ENCODE measurements at places on chromosomes 4 and X. TPM values are rescaled to one million over a fixed set of nuclear protein-coding genes. Genes with fewer than 3 reads are reported as not detected.

G3BP2 gene
- 124 TPM for total RNA-seq

ALAS2 gene
- not detected for total RNA-seq

PWWP3B gene
- not detected for total RNA-seq

RPA4 gene
- total RNA-seq = 0.66 TPM

SPANXA2 gene
- not detected for total RNA-seq

GEMIN8 gene
- 9.2 TPM for total RNA-seq

NLRP2B gene
- total RNA-seq = not detected

KDR gene
- total RNA-seq = 0.47 TPM

DNA sequence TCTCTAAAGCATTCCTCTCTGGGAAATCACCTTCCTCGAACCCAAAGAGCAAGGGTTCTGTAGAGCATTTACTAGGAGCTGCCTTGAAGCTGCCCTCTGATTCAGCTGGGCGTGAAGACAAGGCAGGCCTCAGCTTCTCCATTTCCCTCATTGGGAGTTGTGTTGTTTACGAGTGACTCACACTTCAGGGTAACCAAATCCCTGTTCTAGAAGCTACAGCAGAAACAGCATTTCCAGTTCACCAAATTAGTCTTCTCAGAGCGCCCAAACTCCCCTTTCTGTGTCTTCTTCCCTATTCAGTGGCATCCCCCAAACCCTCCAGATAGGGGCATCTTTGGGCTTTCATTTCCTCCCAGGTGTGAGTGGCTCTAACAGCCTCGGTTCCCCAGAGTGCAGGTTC, 863 bp upstream of the XPNPEP2 start:
- H3K4me1 ChIP-seq = no peaks in the 10 kb centered on the region
- H3K36me3 ChIP-seq = no peaks in the 10 kb centered on the region
- no peak for DNase-seq
- no peak overlapping the region for H3K27ac ChIP-seq

DNA sequence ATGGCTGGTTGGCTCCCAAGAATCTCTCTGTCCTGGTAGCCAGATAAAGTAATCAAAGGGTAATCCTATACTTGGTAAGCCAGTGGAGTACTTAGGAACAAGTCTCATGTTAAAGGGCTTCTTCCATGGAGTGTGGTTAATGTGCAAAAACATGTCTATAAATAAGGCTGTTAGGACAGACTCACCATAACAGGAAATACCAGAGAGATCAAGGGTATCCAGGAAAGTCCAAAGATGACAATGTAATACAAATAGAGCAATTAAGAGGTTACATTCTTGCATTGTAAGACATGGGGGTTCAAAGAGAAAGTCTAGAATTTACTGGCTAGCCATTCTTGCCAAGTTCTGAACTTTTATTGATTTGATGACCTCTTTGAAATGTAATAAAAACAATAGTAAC, 61.9 kb upstream of the ZCCHC13 start:
- H3K4me3 ChIP-seq = no peak overlapping the region
- DNase-seq = no peak
- H3K4me1 ChIP-seq = no peaks in the 10 kb centered on the region
- H3K36me3 ChIP-seq = peaks cover 7% of the 10 kb centered on the region
- H3K27ac ChIP-seq = no peak overlapping the region

DNA sequence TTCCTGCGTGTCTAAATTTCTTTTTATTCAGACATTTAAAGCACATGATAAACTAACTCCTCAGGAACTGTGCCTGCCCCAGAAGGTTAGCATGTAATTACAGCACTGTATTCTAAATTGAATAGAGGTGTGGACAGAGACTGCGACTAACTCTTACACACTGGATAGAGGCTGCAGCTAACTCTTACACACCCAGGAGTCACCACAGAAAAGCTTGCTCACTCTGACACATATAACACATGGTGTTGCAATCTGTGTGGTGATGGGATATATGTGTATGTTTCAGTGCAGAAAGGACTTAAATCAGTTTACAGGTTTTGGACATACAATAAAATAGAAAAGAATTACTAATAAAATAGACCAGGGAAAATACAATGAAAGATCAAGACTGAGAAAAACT, 41.5 kb downstream of the SMAD1 start:
- no peak overlapping the region for H3K27ac ChIP-seq
- no peaks in the 10 kb centered on the region for H3K27me3 ChIP-seq
- H3K36me3 ChIP-seq = no peaks in the 10 kb centered on the region
- no peak overlapping the region for H3K4me3 ChIP-seq
- DNase-seq = no peak

GRCh38 chr4:581753-582361, 5.8 kb upstream of the TMEM271 start:
- no peak overlapping the region for H3K4me3 ChIP-seq
- peaks cover 7% of the 10 kb centered on the region for H3K4me1 ChIP-seq
- peaks cover 6% of the 10 kb centered on the region for H3K27me3 ChIP-seq

DNA sequence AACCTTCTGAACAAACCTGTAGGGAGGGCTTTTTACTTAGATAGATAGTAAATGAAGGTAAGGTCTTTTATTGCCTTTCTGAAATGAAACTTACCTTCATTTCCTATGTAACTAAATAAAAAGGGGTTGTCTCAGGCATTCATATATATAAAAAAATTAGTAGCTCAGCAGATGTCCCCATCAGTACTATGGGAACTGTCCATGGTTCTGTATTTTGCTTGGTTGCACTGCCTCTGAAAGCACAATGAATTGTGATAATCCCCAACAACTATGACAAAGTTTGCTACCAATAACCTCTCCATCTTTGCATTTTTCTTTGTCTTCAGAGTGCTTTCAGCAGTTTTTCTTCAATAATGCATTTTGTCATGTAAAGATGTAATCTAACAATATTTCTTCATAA, 222.4 kb downstream of the SLIT2 start:
- peak; percentile 24 for DNase-seq
- no peaks in the 10 kb centered on the region for H3K4me1 ChIP-seq
- no peaks in the 10 kb centered on the region for H3K27me3 ChIP-seq
- H3K27ac ChIP-seq = no peak overlapping the region

DNA sequence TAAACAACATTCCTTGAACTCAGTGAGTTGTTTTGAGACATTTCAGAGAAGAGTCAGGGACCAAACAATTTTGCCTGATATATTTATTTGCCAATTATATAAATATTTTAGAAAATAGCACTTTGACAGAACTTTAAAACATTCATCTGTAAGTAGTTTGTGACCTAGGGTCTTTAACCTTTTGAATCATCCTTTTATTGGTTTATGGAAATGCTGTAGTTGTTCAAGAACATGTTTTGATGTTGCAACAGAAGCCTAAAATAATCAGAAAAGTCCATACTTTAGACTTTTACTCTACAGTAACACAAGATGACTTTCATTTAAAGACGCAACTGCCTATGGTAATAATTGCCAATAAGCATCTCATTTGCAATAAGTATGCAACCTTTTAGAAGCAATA, 43.0 kb downstream of the CXCL1 start:
- H3K4me3 ChIP-seq = no peak overlapping the region
- no peaks in the 10 kb centered on the region for H3K4me1 ChIP-seq
- DNase-seq = no peak
- no peaks in the 10 kb centered on the region for H3K36me3 ChIP-seq
- no peak overlapping the region for H3K27ac ChIP-seq

DNA sequence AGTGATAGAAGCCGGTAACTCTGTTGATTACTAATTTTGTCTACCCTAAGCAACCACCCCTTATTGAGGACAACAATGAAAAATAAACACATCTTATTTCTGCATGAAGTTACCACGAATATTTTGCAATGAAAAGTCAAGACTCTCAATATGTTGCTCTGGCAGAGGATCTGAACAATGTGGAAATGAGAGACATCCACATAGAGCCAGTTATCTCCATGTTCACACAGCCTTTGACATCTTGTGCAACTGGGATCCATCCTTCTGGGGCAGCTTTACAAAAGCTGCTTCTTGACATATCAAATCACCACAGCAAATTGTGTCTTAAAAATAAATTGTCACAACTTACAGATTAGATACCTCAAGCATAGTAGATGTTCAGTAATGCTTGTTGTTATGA, 10.2 kb downstream of the EDNRA start:
- no peak for DNase-seq
- no peaks in the 10 kb centered on the region for H3K27me3 ChIP-seq
- H3K36me3 ChIP-seq = no peaks in the 10 kb centered on the region
- H3K4me3 ChIP-seq = no peak overlapping the region

DNA sequence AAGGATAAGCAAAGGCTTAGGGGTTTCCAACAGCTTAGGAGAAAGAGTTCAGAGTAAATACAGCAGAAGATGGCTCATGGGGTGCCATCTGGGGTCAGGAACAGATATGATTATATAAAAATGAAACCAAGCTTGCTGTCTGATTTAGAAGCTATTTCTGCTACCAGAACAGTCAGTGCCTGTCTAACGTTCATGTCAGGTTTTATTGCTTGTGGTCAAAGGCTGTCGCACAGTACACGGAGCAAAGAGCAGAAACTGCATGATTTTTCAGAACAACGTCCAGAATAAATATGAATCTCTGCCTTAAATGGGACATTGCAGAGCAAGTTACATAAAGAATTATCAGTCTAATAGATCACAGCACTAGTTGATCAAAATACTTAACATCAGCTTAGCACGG, 17.4 kb downstream of the CETN2 start:
- peaks cover 33% of the 10 kb centered on the region for H3K27me3 ChIP-seq
- no peaks in the 10 kb centered on the region for H3K36me3 ChIP-seq
- no peaks in the 10 kb centered on the region for H3K4me1 ChIP-seq
- H3K4me3 ChIP-seq = no peak overlapping the region
- H3K27ac ChIP-seq = no peak overlapping the region

- no peaks in the 10 kb centered on the region for H3K36me3 ChIP-seq
- H3K4me3 ChIP-seq = no peak overlapping the region
- H3K27ac ChIP-seq = no peak overlapping the region
- no peaks in the 10 kb centered on the region for H3K27me3 ChIP-seq
- no peak for DNase-seq
Measured at GRCh38 chr4:2096073-2096609, 37.0 kb downstream of the NAT8L start.

GRCh38 chr4:152359208-152360044, 176.5 kb downstream of the FBXW7 start:
- H3K36me3 ChIP-seq = no peaks in the 10 kb centered on the region
- no peaks in the 10 kb centered on the region for H3K4me1 ChIP-seq
- H3K27me3 ChIP-seq = no peaks in the 10 kb centered on the region
- H3K27ac ChIP-seq = no peak overlapping the region
- DNase-seq = no peak

- H3K27me3 ChIP-seq = no peaks in the 10 kb centered on the region
- DNase-seq = no peak
- no peak overlapping the region for H3K4me3 ChIP-seq
- no peak overlapping the region for H3K27ac ChIP-seq
Measured at GRCh38 chr4:146159384-146160058, 16.0 kb upstream of the LSM6 start.

- H3K4me1 ChIP-seq = peaks cover 19% of the 10 kb centered on the region
- DNase-seq = no peak
- no peak overlapping the region for H3K27ac ChIP-seq
- no peak overlapping the region for H3K4me3 ChIP-seq
- no peaks in the 10 kb centered on the region for H3K36me3 ChIP-seq
- H3K27me3 ChIP-seq = no peaks in the 10 kb centered on the region
Measured at GRCh38 chr4:150126201-150126863, 48.1 kb downstream of the DCLK2 start.

- no peak for DNase-seq
- no peaks in the 10 kb centered on the region for H3K27me3 ChIP-seq
- H3K4me1 ChIP-seq = no peaks in the 10 kb centered on the region
- H3K4me3 ChIP-seq = no peak overlapping the region
- H3K36me3 ChIP-seq = no peaks in the 10 kb centered on the region
Measured at GRCh38 chrX:154815274-154815818, 10.1 kb upstream of the MPP1 start.

GRCh38 chrX:134632355-134632754, 25.9 kb downstream of the PLAC1 start:
- no peaks in the 10 kb centered on the region for H3K4me1 ChIP-seq
- no peak overlapping the region for H3K27ac ChIP-seq
- H3K36me3 ChIP-seq = no peaks in the 10 kb centered on the region
- H3K27me3 ChIP-seq = no peaks in the 10 kb centered on the region
- DNase-seq = no peak
- no peak overlapping the region for H3K4me3 ChIP-seq

- no peaks in the 10 kb centered on the region for H3K4me1 ChIP-seq
- H3K36me3 ChIP-seq = no peaks in the 10 kb centered on the region
- no peak overlapping the region for H3K4me3 ChIP-seq
- no peaks in the 10 kb centered on the region for H3K27me3 ChIP-seq
- no peak for DNase-seq
- no peak overlapping the region for H3K27ac ChIP-seq
Measured at GRCh38 chrX:39397561-39398199, 596.4 kb downstream of the MID1IP1 start.

DNA sequence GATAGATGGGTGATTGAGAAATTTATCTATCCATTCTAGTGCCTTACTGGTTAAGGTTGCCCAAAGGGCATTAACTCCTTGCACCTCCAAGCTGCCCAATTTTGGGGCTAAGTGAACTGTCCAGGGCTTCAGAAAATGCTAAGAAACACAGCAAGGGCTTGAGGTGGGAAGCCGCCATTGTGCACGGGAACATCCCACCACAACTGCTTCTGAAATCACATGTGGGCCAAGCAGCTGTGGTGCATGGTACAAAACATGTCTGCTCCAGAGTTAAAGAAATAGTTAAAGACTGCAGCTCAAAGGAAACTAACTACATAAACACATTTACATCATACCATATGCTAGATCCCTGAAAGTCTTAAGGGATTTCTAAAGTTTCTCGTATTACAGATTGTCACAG, 144.3 kb upstream of the NDST3 start:
- H3K4me3 ChIP-seq = no peak overlapping the region
- H3K4me1 ChIP-seq = no peaks in the 10 kb centered on the region
- no peaks in the 10 kb centered on the region for H3K27me3 ChIP-seq
- no peak for DNase-seq
- no peaks in the 10 kb centered on the region for H3K36me3 ChIP-seq
- no peak overlapping the region for H3K27ac ChIP-seq

GRCh38 chrX:18548996-18549395, 122.9 kb downstream of the RS1 start:
- H3K4me1 ChIP-seq = no peaks in the 10 kb centered on the region
- no peak overlapping the region for H3K4me3 ChIP-seq
- H3K36me3 ChIP-seq = no peaks in the 10 kb centered on the region

- no peaks in the 10 kb centered on the region for H3K36me3 ChIP-seq
- no peak for DNase-seq
- H3K27me3 ChIP-seq = peaks cover 11% of the 10 kb centered on the region
- H3K27ac ChIP-seq = no peak overlapping the region
Measured at GRCh38 chr4:146949559-146949958, 3.9 kb upstream of the TTC29 start.

- H3K36me3 ChIP-seq = no peaks in the 10 kb centered on the region
- H3K27me3 ChIP-seq = peaks cover 4% of the 10 kb centered on the region
- no peaks in the 10 kb centered on the region for H3K4me1 ChIP-seq
- no peak for DNase-seq
- H3K27ac ChIP-seq = no peak overlapping the region
Measured at GRCh38 chr4:186771624-186772023, 48.0 kb upstream of the FAT1 start.
